ENCODE measurements at places on chromosomes 7 and 10. TPM values are rescaled to one million over a fixed set of nuclear protein-coding genes. Genes with fewer than 3 reads are reported as not detected.
A peak's percentile ranks its signal among the peaks of the same experiment; 100 is the strongest.

- DNase-seq = no peak
Measured at GRCh38 chr10:21509341-21510240, 15.9 kb downstream of the SKIDA1 start.

DNA sequence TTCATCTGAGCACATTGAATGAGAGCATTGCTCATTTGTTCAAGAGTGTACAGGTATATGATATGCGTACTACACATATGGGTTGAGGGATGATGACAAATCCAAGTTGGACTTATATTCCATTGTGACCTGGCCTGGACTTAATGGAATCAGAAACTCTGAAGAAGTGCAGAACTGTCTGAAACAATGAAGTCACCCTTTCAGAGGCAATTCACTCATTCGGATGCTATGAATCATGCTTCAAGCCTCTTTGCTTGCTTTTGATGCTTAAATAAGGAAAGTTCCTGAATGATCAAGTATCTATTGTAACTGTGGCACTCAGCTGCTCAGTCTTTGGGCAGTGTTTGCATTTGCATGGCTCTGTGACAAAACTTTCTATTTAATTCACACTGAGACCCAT is 93.4 kb downstream of the ZNF365 start:
- DNase-seq = no peak

DNA sequence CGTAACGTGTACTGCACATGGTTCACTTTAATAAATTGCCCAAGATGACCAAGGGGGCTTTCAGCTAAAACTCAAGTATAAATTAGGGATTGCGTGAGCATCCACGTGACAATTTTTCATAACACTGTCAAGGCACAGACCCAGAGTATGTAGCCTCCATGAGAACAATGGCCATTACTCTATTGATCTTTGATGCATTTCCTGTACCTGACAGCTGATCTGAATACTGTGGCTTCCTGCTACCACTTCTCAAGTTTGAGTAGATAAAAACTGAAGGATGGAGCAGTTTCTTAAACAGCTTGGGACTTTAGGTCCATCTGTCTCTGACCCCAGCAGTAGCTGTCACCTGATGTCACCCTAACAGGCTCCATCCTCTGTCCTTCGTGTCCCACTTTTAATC is 98.9 kb downstream of the ABCC2 start:
- no peak for DNase-seq

GRCh38 chr10:83848677-83849076 is 290.6 kb upstream of the GHITM start:
- DNase-seq = no peak

LDB1 gene
- 71.0 TPM for total RNA-seq

GRCh38 chr7:106201164-106201563 is 83.6 kb downstream of the NAMPT start:
- DNase-seq = no peak

- no peak for DNase-seq
Measured at GRCh38 chr7:28748933-28749584, 209.1 kb downstream of the TRIL start.

DNA sequence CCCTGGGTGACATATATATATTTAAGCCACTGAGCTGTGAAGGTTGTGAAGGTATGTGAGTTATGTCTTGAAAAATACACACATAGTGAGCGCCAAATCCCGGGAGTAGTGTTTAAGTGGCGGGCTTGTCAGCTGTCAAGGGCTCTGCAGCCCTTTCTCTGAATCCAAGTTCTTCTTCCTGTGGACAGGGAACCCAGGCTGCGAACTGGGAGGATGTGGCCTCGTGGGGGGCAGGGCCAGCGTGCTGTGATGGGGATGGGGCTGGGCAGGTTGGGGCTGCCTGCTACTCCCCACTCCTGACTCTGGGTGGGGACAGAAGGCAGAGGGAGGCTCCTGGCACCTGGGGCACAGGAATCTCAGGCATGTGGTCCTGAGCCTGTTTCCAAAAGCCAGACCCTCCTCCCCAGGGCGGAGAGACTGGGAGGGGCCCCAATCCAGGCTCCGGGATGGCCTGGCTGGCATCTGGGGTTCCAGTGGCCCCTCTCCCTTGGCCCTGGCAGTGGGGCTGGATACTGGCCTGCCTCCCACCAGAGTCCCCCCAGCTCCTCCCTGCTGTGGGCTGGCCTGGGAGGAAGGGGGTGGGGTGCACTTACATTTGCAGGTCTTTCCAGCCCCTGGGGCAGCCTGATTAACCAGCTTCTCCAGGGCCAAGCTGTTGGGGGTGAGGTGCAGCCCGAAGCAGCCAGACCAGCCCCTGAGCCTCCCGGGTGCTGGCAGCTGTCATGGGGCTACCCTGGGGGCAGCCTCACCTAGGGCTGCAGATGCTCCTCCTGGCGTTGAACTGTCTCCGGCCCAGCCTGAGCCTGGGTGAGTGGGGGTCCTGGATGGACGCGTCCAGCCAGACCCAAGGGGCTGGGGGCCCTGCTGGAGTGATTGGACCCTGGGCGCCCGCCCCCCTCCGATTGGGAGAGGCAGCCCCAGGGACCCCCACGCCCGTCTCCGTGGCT is at the start of gene UPK3B:
Gene UPK3B, plus strand, starts transcription at position 622 of the 947 bp plus-strand sequence. Its CDS starts 101 bp downstream, at position 723.
- DNase-seq = no peak

GRCh38 chr7:12831024-12831423 is 143.6 kb downstream of the ARL4A start:
- no peak for DNase-seq

DNA sequence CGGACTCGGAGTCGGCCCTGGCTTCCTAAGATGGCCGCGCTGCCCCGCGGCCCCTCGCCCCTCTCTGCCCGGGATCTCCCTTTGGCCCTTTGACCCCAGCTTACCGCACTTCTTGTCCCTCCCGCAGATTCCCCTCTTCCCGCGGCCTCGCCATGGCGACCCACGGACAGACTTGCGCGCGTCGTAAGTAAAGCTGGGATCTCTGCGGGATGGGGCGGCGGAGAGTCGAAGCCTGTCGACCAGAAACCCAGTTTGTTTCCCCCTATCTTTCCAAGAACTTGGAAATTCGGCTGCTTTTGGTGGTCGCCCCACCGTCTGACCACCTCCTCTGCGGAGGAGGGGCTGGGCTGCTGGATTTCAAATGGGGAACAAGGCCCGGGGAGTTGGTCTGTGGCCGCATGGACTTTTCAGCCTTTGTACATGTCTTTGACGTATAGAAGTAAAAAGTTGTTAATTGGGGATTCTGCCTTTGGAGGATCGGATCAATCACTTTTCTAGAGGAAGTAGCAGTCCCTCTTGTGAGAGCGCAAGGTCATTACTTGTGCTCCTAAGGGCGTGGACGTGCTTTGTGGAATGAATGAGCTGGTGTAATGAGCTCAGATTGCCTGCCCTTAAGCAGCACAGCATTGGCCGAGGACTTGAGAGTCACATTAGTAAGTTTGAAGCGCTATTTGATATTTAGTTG is 553 bp downstream of the VDAC2 start:
- no peak for DNase-seq

DNA sequence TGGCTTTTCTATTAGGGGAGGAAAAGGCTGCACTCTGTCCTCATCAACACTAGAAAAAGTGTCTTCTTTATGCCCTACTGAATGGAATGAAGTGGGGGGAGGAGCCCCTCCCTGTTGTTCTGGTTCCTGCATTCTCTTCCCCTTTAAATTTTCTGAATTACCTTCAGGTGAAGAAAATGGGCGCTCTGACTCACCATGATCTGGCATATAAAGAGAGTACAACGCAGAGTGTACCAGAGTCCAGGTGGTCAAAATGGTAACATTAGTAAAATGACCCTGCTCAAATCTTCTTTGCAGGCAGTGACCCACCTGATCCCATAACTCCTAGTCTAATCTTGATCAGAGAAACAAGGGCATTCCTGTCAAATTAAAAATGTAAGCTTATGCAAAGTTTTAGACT is 80.7 kb downstream of the THSD7A start:
- DNase-seq = no peak

CTAGE8 gene
- total RNA-seq = 0.37 TPM

PHKG1 gene
- total RNA-seq = 11.7 TPM

- peak; percentile 39 for DNase-seq
Measured at GRCh38 chr7:23273141-23273599, 26.0 kb upstream of the MALSU1 start.

All from dorsolateral prefrontal cortex (tissue), 122 donors.